ENCODE measurements at places on chromosomes 3 and 15.

DNA sequence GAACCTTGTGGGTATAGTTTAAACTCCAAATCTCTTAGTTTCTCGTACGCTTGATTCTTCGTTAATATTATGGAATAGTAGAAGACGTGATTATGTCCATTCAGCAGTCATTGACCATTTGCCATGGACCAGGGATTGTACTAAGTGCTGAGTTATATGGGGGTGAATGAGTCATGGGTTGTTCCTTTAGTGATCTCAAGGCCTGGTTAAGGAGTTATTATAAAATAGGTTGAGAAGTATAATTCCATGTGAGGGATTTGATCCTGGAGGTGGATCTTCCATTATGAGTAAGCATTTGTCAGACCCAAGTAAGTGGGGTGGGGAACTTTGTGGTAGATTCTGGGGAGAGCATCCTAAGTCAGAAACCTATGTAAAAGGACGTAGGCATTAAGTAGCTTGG lies 15.4 kb downstream of the NR2C2 start:
- no peak for DNase-seq

DNA sequence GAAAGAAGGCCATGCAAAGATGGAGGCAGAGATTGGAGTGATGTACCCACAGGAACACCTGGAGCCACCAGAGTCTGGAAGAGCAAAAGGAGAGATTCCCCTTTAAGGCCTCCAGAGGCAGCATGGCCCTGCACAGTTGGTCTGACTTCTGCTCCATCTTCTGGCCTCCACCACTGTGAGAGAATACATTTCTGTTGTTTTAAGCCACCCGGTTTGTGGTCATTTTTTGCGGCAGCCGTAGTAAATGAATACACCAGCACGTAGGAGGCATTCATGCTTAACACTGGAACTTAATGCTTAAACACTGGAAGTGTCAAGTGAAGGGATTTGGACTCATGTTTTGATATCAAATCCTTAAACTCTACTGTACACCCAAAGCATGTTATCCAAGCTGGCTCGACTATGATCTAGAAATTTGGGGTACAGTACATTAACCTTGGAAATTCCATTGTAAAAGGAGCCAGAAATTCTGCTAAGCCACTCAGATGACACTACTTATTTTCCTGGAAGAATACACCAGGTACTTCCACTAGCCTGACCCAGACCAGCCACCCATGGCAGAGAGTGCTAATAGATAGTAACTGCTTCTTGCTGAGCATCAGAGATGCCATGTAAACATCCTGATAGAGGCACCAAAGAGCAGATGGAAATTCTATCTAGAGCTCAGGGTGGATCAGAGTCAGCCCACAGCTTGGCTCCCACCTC lies 190.9 kb downstream of the ADAMTS9 start:
- DNase-seq: no peak

DNA sequence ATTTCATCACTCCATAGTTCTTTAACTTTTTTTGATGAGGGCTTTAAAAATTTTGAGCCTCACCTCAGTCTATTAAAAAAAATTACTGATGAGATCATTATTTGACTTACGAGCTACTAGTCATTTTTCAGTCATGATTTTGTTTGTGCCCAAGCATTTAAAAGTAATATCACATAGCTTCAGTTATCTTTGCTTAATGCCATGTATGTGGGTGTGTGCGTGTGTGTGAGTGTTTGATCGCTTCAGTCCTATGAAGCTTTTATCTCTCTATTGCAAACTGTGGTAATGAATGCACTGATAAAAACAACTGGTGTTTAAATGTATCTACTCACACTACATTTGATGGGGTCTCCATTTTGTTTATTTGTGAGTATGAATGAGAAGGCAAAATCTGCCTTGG lies 49.8 kb downstream of the RSRC1 start:
- no peak for DNase-seq

- no peak for DNase-seq
Measured at GRCh38 chr15:29704950-29705597, 117.2 kb downstream of the TJP1 start.

- DNase-seq: no peak
Measured at GRCh38 chr15:65204236-65204930, 6.9 kb downstream of the CILP start.

- no peak for DNase-seq
Measured at GRCh38 chr15:31278544-31279220, 48.0 kb upstream of the KLF13 start.

DNA sequence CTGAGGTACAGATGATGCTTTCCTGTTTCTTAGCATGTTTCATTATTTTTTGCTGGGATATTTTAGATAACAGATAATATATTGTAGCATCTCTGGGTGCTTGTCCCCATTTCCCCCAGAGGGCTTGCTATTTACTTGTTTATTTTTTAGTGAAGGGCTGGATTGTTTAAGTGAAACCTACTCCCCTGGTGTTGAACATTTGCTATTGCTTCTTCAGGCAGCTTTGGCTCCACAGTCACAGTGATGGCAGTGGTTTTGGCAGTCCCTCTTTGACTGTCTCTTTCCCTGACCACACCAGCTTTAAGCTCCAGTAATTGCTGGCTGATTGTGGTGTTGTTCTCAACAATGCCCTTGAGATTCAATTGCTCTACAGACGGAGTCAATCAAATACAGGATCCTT lies 128.9 kb downstream of the KLF13 start:
- no peak for DNase-seq

All from tongue (tissue), 3 donors.